ENCODE measurements at places on chromosomes 13 and 19.

DNA sequence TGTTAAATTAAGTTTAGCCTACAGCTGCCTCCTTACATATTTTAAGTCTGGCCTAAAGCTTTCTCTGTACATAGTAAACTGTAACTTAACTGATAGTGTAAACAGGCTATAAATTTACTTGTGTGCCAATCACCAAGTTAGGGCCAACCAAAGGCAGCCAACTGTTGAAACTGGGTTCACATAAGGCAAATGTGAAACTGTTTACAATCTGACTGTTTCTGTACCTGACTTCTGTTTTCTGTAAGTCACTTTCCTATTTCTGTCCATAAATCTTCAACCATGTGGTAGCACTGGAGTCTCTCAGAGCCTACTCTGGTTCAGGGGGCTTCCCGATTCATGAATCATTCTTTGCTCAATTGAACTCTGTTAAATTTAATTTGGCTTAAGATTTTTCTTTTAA is 103.1 kb downstream of the RAP2A start:
- no peak for DNase-seq

DNA sequence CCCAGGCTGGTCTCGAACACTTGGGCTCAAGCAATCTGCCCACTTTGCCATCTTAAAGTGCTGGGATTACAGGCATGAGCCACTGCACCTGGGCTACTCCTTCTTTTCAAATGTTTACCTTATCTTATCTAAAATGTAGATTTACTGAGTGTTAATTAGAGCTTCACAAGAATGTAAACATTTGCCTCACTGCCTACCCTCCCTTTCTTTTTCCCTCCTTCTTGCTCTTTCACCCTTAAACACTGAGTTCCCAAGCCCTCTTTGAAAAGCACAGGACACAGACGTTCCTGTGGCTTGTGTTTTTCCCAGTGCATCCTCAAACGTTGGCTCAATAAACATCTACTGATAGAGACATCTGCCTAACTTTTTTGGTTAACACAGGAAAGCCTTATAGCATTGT is 32.7 kb upstream of the CYSLTR2 start:
- DNase-seq: no peak

DNA sequence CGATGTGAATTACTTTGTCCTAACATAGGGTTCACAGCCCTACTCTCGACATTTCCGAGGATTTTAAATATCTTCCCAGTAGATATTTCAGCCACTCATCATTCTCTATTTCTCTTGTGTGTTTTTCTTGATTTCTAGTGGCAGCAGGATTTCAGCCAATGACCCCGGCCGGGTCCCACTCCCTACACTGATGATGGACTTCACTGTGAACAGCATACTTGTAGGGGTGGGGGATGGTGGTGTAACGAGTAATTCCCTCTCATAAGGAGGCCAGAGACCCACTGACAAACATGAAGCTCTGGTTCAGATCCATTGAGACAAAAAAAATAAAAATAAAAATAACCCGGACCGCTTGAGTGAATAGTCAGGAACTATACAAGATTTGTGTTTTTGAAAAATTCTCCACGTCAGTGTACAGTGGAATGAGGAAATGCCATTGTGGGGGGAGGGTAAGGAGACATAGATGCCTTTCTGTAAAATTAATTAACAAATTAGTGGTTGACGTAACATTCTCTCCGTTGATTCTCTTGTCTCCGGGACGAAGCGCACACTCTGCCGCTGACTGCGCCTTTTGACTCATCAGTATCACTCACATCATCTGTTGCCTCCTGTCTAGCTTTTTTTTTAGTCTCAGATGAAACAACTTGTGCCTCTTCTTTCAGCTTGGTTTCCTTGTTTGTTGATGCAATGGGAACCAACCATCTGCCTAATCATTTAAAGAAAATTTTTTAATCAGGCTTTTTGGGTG is 48.8 kb upstream of the IRS2 start:
- DNase-seq: no peak

DNA sequence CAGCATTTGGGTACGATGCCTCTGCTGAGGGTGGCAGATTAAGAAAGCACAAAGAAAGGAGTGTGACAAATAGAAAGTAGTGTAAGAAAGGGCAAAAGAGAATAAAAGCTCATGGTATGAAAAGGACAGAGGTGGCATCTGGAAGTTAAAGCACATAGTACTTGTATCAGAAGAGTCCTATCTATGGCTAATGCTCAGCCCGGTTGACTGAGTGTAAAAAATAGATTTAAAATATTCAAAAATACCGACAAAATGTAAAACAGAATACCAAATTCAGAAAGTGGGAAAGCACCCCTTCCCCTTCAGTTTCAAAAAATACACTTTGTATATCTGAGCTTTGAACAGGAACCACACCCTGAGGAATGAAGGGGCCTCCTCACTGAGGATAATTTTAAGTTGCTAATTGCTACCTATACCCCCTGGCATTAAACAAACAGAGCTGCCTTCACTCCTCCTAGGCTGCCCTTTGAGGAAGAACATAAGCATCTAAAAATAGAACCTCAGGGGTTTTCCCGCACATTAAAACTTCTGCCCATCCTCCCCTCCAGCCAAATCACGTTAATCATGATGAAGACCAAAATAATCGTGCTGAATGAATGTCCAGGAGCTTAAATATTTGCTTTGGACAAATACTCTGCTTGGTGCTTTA is 43.3 kb downstream of the DLEU7 start:
- no peak for DNase-seq

DNA sequence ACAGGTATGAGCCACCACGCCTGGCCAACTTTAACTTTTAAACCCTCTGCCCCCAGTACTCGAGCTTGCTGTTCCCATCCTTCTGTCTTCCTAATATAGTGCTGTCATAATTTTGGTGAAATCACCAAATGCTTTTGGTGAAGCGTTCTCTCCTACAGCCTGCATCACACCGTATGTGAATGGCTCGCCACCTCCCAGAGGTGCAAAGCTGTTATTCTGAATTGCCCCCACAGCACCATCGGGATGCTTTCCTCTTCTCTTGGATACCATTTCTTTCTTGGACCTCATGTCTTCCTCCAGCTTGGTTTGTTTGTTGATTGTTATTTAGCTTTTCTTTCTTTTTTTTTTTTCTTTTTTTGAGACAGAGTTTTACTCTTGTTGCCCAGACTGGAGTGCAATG is 53.0 kb upstream of the XPO4 start:
- no peak for DNase-seq

GRCh38 chr13:94280349-94280748 is 199.1 kb downstream of the DCT start:
- DNase-seq: no peak

DNA sequence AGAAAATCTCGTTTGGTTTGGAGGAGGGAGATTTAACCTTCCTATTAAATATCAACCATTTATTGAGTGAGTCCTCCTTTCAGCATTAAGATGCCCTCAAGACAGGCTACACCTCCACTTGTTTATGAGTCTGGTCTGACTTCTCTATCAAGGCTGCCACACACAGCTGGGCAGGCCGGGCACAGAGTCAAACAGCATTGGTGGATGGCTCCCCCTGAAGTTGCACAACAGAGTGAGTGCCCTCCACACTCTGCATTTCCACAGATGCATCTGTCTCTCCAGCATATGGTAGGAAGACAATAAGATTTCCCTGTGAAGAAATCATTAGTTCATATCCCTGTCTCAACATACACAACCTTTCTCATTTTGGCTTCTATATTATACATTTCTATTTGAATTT is 31.4 kb downstream of the PHF11 start:
- no peak for DNase-seq

- no peak for DNase-seq
These were observed 2.6 kb downstream of the BRCA2 start for GRCh38 chr13:32317716-32318465.

GRCh38 chr13:58343076-58343475 is 711.5 kb downstream of the PCDH17 start:
- DNase-seq: no peak

- peak; percentile 87 for DNase-seq
These were observed 23.9 kb upstream of the ZNF846 start for GRCh38 chr19:9792206-9793070.

DNA sequence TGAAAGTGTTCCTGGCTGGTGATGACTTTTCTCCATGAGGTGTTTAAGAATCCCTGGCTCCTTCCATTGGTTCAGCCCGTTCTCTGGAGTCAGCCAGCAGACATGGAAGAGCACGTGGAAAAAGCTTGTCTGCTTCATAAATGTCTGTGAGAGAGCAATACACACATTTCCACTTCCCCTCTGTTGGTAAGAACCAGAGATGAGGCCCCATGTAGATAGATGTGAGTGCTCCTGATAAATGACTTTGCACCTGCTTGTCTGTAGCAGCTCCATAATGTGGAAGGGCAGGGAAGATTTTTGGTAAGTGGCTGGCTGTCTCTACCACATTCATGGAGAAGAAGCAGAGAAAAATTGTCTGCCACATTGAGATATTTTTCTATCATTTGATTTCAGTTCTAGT is 325.8 kb downstream of the LMO7 start:
- DNase-seq: no peak

DNA sequence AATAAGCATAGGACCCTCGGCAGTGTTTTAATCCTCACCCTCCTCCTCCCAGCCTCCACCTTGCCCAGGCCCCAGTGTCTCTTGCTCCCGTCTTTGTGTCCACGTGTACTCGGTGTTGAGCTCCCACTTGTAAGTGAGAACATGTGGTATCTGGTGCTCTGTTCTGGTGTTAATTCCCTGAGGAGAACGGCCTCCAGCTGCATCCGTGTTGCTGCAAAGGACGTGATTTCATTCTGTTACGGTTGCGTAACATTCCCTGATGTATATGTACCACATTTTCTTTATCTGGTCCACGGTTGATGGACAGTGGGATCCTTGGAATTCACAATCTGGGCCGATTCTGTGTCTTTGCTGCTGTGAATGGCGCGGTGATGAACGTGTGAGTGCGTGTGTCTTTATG is 44.7 kb upstream of the TFDP1 start:
- DNase-seq: no peak

GRCh38 chr13:76992548-76993001 is 694 bp downstream of the CLN5 start:
- DNase-seq: peak; percentile 32

DNA sequence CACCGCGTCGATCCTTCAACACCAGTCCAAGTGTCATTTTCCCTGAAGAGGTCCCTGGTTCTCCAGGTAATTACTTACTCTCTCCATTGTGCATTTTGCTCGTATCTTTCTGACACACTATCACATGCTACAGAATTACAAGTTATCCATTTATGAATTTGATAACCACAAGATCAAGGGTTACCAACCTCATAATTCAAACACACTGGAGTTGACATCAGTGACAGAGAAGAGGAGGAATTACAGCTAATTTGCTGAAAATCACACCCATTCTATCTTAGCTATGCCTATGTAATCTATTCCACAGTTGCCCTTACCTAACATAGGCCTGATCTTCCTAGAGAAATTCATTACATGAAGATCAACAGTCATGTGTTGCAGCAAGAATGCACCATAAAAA is 14.2 kb downstream of the ZC3H13 start:
- DNase-seq: no peak

- no peak for DNase-seq
These were observed 577 bp upstream of the ACP7 start for GRCh38 chr19:39083599-39083982.

GRCh38 chr19:38583219-38583984 is 34.4 kb downstream of the MAP4K1 start:
- DNase-seq: no peak

GRCh38 chr19:16846901-16847300 is 17.7 kb downstream of the SIN3B start:
- no peak for DNase-seq

DNA sequence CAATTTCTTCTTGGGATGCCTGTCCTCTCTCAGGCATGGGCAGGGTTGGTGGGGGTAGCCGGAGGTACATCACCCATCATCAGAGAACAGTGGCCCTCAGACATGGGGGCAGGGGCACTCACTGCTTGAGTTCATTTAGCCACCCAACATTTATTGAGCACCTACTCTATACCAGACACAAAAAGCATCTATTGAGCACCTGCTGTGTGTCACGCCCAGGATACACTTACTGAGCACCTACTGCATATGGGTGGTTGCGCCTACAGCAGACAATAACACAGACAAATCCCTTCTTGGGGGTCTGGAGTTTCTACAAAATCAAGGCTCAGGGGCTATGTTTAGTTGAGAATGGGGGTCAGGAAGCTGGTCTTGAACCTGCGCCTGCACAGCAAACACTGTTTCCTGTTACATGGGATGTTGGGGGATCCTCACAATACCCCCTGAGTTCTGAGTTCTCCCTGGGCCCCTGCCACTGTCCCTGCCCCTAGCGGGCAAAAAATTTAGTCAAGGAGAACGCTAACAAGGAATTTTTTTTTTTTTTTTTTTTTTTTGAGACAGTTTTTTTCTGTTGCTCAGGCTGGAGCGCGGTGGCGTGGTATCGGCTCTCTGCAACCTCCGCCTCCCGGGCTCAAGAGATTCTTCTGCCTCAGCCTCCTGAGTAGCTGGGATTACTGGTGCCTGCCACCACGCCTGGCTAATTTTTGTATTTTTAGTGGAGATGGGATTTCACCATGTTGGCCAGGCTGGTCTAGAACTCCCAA is 11.6 kb downstream of the RCN3 start:
- DNase-seq: no peak

GRCh38 chr19:39335168-39335548 is 685 bp downstream of the GMFG start:
- no peak for DNase-seq

DNA sequence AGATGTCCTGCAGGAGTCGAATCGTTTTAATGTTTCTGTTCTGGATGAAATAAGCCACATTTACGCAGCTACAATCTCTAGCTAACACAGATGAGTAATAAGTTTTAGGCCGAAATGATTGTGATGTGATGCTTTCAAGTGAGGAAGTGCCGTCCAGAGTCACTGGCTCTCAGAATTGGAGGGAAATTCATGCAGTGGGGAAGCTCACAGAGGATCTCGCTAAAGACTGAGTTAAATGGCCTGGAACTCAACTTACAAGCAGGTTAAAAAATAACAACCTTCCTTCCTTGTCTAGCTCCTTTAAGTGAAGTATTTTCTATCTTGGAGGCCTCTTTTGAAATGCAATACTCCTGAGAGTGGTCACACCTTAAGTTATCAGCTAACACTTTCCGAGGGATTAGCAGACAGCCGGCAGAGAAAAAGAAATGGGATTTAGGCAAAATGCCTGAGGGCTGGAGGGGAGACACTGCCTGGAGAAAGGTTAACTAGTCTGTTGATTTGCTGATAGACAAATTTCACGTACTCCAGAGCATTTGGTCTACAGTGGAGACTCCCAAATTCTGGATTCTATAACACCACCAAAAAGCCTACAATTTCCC is 74.2 kb downstream of the IRS2 start:
- DNase-seq: no peak

DNA sequence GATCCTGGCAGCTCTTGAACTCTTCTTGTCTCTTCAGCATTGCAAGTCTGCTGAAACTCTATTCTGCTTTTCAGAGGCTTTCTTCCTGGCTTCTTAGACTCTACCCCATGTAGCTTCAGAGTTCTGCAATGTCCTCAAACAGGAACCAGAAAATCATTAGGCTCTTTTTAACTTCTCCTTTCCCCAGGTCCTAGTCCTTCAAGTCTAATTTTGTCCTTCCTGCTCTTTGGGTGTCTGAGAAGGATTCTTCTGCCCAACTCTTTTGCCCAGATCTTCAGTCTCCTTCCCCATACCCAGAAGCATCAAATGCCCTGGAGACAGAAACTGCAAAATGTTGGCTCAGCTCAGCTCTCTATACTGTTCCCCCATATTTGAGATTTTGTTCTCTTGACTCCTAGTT is 50.0 kb upstream of the CALM3 start:
- no peak for DNase-seq

- DNase-seq: no peak
These were observed 3.6 kb downstream of the CCDC61 start for GRCh38 chr19:45998834-45999233.

GRCh38 chr13:38394777-38395496 is 45.3 kb downstream of the UFM1 start:
- no peak for DNase-seq
